ENCODE measurements at places on chromosomes 3 and 15.
A peak's percentile ranks its signal among the peaks of the same experiment; 100 is the strongest.

GRCh38 chr3:16177962-16178627 lies 3.6 kb downstream of the GALNT15 start:
- DNase-seq: no peak

DNA sequence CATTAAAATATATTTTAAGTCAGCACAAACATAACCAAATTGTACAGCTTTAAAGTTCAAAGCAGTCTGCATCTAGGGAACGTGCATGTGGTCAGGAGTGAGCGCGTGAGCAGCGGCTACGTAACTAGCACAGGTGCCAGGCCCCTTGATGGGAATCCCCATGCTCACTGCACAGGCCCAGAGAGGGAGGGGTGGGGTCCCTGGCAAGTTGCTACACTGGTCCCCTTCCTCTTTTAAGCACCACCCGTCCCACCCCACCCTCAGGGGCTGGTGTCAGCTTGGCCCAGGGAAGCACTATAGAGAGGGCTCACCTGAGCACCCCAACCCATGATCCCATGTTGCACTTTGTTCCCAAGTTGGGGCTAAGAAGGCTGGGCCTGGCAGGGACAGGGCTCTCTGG lies 835 bp upstream of the GMPPB start:
- DNase-seq: no peak

- DNase-seq: no peak
Observed at GRCh38 chr15:46383978-46384377, 749.1 kb downstream of the SQOR start.

DNA sequence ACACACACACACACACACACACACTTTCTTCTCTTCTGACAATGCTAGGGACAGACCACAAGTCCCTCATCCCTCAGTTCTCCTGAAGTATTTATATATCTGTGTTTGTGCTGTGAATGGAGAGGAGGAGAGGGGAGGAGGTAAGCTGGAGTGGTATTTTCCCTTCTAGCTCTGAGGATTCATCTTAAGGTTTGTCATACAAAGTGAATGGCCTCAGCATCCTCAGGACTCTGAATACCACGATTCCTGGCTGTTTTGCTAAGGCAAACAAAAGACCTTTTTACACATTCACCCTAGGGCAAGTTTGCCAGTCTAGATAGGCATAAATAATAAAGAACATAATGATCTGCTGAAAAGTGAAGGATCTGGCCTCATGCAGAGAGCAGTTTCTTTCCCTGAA lies 65.7 kb upstream of the CHMP2B start:
- DNase-seq: no peak

GRCh38 chr3:72042397-72043203 lies 257.7 kb upstream of the PROK2 start:
- DNase-seq: no peak

- DNase-seq: no peak
Observed at GRCh38 chr3:42667096-42667522, 13.6 kb downstream of the ZBTB47 start.

GRCh38 chr3:143604402-143605185 lies 243.7 kb downstream of the SLC9A9 start:
- DNase-seq: no peak

- no peak for DNase-seq
Observed at GRCh38 chr3:165148876-165149441, 47.2 kb downstream of the SLITRK3 start.

GRCh38 chr3:104176706-104177105 lies 1190.0 kb upstream of the ALCAM start:
- DNase-seq: no peak

DNA sequence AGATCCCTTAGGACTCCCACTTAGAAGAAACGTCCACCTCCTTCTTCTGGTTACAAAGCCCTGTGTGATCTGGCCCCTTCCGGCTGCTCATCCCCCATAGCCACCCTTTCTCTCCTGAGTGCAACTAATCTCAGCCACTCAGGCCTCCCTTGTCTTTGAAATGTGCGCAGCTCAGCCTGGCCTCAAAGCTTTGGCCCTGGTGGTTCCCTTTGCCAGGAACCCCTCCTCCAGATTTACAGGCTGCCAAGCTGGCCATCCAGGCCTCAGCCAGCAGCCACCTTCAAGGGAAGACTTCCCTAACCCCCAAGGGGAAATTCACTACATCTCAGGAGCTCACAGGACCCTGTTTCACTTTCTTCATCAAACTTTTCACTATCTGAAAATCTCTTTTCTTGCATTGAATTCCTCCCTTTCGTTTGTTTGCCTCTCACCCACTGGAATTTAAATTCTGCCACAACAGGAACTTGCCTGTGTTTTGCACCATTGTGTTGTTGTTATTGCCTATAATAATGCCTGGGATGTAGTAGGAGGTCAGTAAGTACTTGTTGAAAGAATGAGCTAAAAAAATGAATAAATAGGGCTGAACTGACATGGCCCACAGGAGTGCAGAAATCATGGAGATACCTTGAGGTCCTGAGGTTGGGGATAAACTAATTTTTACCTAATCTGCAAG lies 109.5 kb upstream of the PFN2 start:
- DNase-seq: no peak

DNA sequence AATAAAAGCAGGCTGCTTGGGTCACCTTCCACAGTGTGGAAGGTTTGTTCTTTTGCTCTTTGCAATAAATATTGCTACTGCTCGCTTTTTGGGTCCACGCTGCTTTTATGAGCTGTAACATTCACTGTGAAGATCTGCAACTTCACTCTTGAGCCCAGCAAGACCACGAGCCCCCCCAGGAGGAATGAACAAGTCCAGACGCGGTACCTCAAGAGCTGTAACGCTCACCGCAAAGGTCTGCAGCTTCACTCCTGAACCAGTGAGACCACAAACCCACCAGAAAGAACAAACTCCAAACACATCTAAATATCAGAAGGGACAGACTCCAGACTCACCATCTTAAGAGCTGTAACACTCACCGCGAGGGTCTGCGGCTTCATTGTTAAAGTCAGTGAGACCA lies 47.5 kb upstream of the CCR4 start:
- DNase-seq: no peak

DNA sequence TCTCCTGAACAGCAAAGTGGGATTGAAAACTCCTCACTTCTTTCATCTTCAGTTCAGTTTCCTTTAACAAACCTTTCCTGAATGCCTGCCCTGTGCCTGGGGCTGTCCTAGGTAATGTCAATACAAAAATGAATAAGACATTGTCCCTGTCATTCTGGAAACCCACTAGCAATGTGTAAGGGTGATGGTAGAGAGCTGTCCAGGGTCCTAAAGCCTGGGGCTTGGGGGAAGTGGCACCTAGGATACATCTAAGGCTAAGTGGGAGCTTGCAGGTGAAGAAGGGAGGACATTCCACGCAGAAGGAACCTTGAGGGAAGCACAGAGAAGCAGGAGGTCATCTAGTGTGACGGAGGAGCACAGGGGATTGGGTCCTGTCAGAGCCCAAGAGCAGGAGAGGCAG lies 212.7 kb upstream of the PPP2R3A start:
- no peak for DNase-seq

DNA sequence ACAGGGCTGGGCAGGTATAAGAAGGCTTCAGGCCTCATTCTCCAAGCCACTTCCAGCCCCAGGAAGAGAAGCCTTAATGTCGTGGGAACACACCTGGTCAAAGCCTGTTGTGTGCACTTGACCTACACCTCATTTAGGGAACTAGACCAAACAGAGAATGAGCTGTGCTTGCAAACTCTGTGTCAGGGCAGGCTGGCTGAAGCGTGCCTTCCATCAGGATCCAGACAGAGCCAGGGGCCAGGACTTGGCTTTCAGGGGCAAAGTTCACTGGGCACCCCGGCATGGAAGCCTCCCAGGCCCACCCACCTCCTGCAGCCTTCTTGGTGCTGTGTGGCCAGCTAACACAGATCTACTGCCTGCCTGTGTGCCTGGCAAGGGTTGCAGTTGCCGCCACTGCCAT lies 11.5 kb downstream of the RBPMS2 start:
- no peak for DNase-seq

- DNase-seq: no peak
Observed at GRCh38 chr15:92845126-92845508, 55.0 kb upstream of the CHD2 start.

DNA sequence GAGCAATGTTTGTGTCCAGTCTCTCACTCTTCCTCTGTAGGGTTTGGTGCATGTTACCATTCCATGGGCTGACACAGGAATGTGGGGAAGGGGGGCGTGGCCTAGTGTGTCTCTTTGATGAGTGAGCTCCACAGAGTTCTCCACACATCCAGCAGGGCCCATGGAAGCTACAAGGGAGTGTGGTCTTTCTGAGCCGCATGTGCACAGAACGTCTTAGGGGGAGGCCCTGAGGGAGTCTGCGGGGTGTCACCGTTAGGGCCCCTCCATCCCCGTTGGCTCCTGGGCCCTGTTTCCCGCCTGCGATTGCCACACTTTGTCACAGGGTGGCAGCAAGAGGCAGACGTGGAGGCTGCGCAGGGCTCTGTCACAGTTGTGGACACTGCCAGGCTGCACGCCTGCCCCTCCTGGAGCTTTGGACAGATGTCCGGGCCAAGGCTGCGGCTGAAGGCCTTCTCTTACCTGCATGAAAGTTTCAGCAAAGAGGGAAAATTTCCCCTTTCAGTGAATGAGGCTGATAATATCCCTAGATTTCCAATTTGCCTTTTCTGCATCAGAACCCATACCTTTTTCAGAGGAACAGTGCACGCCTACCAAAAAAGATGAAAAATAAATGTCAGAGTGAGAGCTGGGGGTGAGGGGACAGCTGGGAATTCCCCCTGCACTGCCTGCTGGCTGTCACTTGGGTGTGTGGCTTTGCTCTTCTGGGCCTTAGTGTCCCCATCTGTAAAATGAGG lies 24.3 kb downstream of the CACNA2D3 start:
- no peak for DNase-seq

DNA sequence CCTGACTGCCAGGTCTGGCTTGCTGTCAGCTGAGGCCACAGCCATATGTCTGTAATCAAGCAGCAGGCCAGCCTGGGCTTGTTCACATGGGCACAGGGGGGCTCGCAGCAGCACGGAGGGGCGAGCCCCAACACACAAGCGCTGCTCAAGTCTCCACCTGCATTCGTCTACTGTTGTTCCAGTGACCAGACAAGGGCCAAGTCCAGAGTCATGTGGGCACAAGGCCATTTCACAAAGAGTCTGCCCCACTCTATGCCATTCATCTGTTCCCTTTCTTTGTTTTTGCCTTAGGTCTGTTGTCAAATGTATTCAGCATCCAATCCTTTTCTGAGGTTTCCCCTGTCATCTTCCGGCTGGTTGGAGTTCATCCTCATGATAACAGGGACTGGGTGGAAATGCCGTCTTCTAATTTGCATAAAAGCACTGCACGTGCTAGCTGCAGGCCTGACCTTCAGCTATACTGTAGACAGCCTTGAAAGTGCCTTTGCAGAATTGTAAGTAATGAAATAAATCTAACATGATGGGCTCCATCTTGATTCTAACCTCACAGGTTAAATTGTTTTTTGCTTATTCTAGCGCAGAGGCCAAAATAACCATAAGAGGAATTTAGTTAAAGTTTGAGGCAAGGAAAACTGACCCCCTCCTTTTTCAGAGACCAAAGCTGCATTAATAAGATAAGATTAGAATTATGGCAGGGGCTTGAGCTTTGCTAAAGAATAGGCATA lies 28.6 kb upstream of the KBTBD12 start:
- DNase-seq: peak; percentile 81

DNA sequence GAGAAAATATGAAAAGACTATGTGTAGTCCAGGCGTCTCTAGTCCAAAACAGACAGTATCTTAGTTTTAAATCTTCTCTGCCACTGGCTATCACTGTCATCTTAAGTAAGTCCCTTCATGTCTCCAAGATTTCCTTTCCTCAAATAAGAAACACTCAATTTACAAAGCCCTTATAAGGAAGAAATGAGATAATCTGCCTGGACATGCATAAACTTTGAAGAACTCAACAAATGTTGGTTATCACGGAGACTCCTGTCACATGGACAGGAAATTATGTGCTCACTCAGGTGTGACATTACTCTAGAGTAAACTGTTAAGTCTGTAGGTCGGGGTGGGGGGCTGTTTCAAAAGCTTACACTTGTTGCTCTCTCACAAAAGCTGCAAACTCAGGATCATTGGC lies 91.9 kb downstream of the IMPG2 start:
- no peak for DNase-seq

DNA sequence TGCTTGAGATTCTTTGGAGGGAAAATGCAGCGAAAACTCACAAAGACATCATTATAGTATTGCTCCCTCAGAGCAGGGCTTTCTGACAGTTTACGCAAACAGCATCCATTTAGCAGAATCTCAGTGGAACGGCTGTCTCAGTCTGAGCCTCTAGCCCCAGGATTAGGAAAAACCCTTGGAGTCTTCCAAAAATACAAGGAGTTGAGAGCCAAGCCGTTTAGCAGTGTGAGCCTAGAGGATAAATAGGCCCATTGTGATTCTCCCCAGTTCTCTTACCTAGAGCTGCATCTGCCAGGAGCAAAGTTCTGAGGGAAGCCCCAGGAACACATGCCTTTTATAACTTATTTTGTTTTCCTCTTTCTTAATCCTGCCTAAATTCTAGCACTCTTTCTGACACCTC lies 359.6 kb downstream of the NTRK3 start:
- DNase-seq: no peak

DNA sequence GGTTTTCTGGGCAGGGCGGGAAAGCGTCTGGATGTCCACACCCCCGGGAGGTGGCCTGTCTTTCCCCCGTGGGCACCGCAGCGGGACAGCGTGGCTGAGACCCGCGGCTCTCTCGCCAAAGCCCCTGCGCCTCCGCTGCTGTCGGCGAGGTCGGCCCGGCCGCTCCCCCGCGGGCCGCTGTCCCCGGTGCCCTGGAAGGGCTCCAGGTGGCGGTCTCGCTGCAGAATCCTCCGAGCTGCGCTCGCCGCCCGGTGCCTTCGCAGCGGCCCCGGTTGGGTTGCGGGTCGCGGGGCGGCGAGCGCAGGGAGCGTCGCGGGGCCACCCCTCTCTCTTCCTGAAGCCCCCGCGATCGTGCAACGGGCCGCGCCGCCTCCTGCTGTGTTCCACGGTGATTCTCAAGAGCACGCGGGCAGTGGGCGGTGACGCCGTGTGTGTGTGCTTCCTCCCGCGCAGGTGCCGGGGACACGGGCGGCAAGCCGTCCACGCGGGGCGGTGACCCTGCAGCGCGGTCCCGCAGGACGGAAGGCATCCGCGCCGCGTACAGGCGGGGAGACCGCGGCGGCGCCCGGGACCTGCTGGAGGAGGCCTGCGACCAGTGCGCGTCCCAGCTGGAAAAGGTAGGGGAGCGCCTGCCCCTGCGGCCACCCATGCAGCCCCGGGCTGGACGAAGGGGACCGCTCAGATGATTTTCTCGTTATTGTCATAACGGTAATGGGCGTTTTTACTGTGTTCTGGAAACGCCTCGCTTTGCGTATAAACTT lies 54.4 kb downstream of the LRRK1 start:
- no peak for DNase-seq

- DNase-seq: no peak
Observed at GRCh38 chr3:24270204-24270691, 224.4 kb downstream of the THRB start.

- no peak for DNase-seq
Observed at GRCh38 chr3:177624528-177625495, 427.5 kb upstream of the TBL1XR1 start.

DNA sequence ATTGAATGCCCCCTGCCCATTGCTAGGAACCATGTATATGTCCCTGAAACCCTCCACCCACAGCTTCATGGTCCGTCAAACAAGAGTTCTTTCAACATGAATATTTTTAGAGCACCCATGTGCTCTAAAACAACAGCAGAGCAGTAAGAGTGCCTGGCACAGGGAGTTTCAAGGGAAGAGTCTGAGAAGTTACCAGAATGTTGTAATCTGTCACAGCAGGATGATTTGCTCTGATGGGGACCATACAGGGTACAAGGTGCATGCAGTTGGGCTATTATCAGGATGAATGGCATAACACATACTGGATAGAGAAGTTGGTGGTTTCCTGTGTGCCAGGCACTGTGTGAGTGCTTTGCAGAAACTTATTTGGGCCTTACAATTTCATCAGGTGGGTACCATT lies 27.8 kb upstream of the FLNB start:
- DNase-seq: no peak

Data from DMS79 (cell line).